Left lung (tissue), 14 donors: ENCODE measurements at places on chromosomes 2 and 18. TPM values are rescaled to one million over a fixed set of nuclear protein-coding genes. Genes with fewer than 3 reads are reported as not detected.
A peak's percentile ranks its signal among the peaks of the same experiment; 100 is the strongest.

DNA sequence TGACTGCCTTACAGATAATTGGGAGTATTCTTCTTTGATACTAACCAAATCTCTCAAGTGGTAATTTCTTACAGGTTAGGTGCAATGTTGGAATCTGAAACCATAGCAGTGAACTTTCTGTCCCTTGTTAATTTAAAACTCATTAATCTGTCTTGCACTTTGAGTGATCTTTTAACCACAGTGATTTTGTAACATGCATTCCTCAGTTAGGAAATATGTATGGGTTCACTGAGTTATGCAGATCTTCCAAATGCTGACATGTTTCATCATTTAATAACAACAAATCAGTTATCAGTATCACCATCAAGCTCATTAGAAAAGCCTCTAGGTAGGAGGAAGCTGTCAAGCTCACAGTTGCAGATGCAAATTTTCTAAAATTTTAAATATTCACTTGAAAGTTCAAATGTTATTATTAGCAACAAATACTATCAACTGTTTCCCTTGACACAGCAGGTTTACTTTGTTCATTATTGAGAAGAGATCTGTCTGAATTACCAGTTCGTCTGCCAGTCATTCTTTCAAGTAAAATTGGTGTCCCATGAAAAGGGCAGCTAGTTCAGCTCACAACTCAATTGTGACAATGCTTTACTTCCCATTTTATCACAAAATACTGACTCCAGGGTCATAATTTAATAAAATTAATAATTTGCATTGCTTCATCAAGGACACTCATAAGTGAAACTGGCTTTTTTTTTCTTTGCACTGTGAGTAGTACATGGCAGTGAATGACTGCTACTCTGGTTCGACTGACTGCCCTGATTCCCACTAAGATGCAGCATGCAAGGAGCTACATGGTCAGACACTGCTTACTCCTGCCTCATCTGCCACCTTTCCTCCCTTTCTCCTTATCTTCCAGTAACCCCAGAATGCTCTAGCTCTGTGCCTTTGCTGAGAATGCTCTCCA, 31.6 kb downstream of the SUCLG1 start:
- no peak for DNase-seq

DNA sequence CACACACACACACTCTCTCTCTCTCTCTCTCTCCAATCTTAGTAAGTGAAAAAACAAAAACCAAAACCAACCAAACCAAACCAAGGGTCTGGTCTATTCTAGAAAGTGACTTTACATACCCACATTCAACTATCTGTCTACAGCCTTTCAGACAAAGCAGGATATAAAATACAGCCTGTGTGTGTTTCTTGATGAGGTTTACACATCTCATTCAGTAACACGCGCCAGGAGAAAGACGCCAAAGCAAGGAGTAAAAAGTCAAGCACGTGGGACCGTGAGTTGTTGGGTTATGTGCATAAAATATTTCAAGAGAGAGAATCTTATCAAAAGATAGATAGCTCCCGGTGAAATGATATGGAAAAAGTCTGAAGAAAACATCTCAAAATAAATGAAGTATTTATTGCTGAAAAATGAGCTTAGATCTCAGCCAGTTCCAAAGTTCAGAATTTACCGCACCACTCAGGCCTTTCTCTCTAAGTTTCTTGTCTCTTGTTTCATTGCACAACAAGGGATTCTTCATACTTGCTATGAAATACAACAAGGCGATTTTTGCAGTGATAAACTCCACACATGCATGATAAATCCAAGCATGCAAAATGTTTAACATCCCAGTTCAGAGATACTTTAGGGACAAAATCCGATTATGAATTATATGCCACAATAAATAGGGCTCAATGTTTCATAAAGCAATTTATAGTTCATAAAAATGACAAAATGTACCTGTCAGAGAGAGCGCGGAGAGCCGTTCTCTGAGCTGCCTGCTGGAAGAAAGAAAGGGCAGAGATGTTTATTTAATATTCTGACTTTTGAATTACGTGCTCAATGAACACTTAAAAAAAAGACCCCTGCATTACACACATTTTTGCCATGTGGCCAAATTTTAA, 159.3 kb upstream of the REV1 start:
- DNase-seq = no peak

- DNase-seq = no peak
Observed at GRCh38 chr2:112239862-112240261, 15.0 kb downstream of the ZC3H8 start.

- DNase-seq = no peak
Observed at GRCh38 chr2:160365716-160366367, 127.8 kb downstream of the RBMS1 start.

DNA sequence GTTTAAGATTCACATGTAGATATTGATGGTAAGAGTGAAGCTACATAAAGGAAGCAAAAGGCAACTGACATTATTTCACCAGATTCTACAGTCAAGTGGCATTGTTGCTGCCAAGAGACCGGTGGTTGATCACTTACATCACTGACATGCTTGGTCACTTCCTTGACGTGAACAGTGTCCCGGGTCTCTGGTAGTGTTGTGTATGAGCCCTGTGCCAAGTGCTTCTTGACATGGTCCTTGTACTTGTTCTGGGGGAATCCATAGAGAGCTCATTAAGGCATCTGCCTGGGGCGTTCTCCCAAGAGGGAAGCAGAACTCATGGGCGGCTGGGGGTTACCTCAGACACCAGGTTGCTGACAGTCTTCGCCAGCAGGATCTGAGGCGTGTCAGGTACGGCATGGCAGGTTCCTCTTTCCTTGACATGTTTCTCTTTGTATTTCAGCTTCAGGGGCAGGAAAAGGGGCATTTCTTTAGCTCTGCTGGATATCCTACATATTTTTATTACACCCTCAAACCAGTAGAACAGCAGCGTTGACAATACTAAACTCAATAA, 116.2 kb downstream of the RIF1 start:
- no peak for DNase-seq

DNA sequence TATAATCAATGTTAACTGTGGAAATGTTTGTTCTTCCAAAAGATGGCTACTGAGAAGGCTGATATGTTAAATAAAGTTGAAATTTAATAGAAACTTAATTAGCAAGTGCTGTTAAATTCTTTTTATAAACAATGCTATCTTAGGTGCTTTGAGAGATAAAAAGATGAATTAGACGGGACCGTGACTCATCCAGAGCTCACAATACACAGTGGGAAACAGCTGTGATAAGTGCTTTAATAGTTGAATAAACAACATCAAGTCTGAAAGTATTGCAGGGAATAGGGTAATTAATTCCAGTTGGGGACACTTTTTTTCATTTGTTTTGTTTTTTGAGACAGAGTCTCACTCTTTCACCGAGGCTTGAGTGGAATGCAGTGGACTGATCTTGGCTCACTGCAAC, 85.5 kb upstream of the DTNA start:
- no peak for DNase-seq

- no peak for DNase-seq
Observed at GRCh38 chr2:96324721-96325040, 436 bp upstream of the ITPRIPL1 start.

DNA sequence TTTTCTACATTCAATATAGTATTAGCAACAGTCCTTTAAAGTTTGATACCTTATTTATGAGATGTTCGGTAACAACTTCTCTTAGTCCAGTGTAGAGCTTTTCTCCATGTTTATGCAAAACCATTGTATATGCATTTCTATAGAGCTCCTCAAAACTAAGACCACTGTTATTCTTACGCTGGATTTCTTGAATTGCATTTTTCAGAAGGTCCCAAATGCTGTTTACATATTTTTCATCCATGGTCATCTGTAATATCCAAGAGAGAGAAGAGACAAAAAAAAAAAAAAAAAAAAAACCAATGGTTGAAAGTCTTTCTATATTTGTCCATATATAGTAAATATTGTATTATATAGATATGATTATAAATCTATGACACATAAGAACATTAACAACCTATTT, 27.6 kb downstream of the CUL3 start:
- no peak for DNase-seq

DNA sequence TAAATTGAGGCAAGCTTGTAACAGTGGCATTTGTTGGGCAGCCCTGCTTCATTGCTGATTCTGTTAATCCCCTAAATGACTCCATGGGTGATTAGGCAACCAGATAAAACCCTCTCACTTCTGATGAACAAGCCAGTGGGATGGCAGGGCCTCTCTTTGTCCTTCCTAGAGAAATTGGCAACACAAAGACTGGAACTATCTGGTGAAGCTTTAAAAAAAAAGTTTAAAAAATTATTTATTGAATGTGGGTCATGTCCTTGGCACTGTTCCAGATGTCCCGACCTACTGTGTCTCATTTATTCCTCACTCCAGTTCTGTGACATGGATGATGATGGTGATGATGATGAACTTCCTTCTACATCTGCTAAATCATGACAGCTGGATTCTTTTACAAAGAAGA, 30.8 kb downstream of the NRP2 start:
- no peak for DNase-seq

GRCh38 chr2:38682008-38682575, 16.2 kb downstream of the GALM start:
- no peak for DNase-seq

- DNase-seq = no peak
Observed at GRCh38 chr2:194252127-194252526, 1404.9 kb upstream of the SLC39A10 start.

DNA sequence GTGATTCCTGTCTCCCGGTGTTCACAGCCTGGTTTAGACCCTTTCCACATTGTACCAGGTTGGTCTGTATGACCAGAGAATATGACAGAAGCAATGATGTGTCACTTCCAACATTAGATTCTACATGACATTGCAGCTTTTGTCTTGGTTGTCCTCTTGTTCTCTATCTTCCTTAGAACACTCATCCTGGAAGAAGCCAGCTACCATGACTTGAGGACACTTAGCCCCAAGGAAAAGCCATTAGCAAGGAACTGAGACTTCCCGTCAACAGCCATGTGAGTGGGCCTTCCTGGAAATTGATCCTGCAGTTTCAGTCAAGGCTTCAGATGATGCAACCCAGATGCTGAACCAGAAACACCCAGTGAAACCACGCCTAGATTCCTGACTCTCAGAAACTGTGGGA, 143.3 kb downstream of the MREG start:
- no peak for DNase-seq

DNA sequence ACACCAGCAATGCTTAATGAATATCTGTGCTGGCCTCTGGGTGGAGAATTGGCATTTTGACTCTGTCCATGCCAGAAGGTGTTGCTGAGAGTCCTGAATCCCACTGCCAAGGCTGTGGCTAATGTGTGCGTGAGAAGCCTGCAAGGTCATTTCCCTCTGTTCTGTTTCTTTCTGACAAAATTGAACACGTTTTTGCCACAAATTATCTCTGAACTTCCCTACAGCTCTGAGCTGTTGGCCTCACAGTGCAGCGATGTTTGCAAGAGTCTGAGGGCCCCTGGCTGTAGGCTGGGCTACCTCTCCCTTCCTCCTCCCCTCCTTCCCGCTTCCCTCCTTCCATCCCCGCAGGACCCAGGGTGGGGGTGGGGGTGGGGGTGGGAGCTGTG, 154.1 kb upstream of the HS6ST1 start:
- DNase-seq = no peak

- no peak for DNase-seq
Observed at GRCh38 chr18:60024345-60024744, 124.5 kb downstream of the PMAIP1 start.

DNA sequence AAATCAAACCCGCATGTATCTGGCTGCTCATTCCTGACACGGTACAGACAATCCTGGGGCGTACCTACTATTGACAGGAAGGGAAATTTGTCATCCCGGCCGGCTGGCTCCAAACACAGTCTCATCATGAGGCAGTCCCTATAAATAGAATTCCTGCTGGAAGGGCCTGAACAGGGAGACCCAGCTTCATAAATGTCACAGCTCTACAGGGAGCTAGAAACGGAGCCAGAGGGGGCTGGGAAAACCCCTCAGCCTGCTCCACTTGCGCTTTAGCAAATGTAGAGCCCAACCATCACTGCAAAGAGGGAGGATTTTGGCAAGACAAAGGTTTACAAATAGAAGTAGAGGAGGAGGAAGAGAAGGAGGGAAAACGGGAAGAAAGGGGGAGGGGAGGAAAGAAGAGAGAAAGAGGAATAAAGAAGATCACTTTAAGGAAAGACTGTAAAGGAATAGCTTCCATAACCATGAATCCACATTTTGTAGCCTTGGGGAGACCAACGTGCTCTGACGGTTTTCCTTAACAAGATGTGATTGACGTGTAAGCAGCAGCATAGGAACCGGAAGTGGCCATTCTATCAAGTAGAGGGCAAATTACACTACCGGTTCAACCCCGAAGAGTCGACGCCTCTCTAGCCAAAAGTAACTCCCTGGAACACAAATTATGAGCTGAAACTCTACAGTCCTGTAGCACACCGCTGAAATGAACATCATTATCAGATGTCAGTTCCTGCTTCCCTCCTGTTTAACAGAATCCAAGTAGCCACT, 56.8 kb upstream of the TTN start:
- DNase-seq = peak; percentile 60

DNA sequence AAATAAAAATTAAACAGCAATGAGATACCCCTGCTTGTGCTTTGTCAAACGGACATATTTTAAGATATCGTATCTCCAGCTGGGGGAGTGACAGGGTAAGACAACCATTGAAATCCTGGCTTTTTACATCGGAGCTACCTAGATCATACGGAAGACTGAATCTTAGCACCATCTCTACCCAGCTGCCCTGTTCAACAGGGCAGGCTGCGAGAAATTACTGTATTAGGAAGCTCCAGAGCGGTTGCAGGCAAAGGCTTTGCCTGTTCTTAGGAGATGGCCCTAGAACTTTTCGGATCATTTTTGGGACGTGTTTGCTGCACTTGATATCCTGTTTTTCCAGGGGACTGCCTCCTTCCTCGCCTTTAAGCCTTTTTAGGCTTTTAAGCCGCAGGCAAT, 2.0 kb upstream of the PRKCE start:
- DNase-seq = peak; percentile 32

GRCh38 chr2:197216361-197216979, 94.1 kb downstream of the ANKRD44 start:
- DNase-seq = no peak

GRCh38 chr2:43080571-43081021, 145.8 kb downstream of the ZFP36L2 start:
- peak; percentile 60 for DNase-seq

GRCh38 chr2:58899692-58900091, 658.6 kb upstream of the FANCL start:
- no peak for DNase-seq

Gene HDAC4
- 14.7 TPM for polyA plus RNA-seq

Gene SPP2
- polyA plus RNA-seq = not detected

Gene RAB17
- polyA plus RNA-seq = 13.4 TPM

Gene PID1
- 19.7 TPM for polyA plus RNA-seq

Gene PDIA6
- 284 TPM for polyA plus RNA-seq

Gene QPCT
- 20.8 TPM for polyA plus RNA-seq

Gene CCDC148
- polyA plus RNA-seq = 3.1 TPM

Gene CIB4
- polyA plus RNA-seq = 1.0 TPM

Gene BCL11A
- 22.8 TPM for polyA plus RNA-seq

Gene NBEAL1
- polyA plus RNA-seq = 20.5 TPM

Gene SULT1C4
- polyA plus RNA-seq = 91.4 TPM
